Activated CD4-positive, alpha-beta T cell treated with anti-CD3 and anti-CD28 coated beads, Interleukin-2, amount 50 U/mL, for 24 hours (primary cell): ENCODE measurements at places on chromosomes 6 and 20.

- no peak for DNase-seq
These were observed 982.2 kb upstream of the MAP3K7 start for GRCh38 chr6:91569071-91569470.

- no peak for DNase-seq
These were observed 214.7 kb downstream of the BCAS1 start for GRCh38 chr20:53855733-53856132.

- DNase-seq: no peak
These were observed 1.2 kb downstream of the IBTK start for GRCh38 chr6:82246370-82246769.

DNA sequence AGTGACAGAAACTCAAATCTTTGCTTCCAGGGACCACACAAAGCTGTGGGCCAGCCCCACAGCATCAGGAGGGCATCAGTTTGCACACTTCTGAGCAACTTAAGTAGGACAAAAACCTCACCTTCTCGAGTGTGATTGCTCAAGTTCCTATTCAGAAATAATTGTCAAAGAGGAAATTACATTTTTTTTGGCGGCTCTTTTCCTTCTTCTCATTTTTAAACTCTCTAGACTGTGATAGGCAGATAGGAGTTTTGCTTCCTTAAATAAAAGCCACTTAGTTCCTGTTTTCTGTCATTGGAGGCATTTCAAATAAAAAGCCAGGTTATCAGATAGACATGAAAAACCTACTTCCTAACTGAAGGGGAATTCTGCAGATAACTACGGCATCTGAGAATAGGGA is 11.2 kb upstream of the TAGAP start:
- no peak for DNase-seq

DNA sequence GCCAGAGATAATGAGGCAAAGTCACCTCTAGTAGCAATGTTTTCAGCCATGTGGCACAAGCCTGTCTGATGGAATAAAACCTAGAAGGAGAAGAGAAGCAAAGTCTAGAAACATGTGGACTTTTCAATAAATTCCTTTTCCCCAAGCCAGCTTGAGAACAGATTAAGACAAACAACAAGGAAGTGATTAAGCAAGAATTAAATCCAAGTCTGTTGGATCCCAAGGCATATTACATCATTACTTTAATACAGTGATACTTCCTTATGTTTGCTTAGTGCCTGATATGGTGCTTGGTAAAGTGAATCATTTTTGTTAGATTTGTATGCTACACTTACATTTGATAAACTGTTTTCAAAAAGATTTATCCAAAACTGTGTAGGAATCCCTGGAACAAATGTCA is 260.3 kb upstream of the FAM83B start:
- no peak for DNase-seq

DNA sequence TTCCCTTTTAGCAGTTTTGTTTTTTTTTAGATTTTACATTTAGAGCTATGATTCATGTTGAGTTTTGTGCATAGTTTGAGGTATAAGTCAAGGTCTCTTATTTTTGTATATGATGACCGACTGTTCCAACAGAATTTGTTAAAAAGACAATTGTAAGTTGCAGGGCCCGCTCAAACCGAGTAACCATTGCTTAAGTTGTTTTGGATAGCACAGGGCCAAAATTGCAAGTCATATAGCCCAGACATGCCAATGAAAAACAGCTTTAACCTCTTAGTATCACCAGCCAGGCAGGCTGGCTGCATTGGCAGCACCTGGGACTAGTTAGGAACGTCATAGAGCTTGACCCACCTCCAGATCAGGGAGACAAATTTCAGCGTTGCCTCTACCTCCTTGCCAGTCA is 47.3 kb downstream of the PFDN4 start:
- DNase-seq: no peak

GRCh38 chr6:35093783-35094182 is 47.4 kb downstream of the TCP11 start:
- DNase-seq: no peak

DNA sequence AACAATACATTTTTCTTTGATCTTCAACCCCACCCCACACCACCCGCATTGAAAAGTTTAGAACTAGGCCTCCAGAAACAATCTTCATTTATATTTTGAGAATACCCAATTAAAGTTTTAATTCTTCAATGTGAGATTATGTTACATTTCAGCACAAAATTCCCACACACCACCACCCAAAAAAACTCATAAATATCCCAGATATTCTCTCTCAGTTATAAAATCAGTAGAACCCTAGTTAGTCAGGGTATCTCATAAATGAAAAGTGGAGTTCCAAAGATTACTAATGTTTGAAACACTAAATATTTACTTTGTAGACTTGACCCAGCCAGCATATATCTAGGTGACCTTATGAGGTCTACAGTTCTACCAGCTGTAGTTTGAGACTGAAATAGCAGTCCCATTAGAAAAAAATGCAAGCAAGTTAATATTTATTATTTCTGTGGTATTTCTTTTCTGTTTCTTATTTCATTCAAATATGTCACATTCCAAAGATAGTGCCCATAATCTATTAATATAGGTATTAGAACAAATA is 371.0 kb downstream of the TENT5A start:
- no peak for DNase-seq

- no peak for DNase-seq
These were observed 11.3 kb downstream of the BHLHE23 start for GRCh38 chr20:62995481-62995880.

DNA sequence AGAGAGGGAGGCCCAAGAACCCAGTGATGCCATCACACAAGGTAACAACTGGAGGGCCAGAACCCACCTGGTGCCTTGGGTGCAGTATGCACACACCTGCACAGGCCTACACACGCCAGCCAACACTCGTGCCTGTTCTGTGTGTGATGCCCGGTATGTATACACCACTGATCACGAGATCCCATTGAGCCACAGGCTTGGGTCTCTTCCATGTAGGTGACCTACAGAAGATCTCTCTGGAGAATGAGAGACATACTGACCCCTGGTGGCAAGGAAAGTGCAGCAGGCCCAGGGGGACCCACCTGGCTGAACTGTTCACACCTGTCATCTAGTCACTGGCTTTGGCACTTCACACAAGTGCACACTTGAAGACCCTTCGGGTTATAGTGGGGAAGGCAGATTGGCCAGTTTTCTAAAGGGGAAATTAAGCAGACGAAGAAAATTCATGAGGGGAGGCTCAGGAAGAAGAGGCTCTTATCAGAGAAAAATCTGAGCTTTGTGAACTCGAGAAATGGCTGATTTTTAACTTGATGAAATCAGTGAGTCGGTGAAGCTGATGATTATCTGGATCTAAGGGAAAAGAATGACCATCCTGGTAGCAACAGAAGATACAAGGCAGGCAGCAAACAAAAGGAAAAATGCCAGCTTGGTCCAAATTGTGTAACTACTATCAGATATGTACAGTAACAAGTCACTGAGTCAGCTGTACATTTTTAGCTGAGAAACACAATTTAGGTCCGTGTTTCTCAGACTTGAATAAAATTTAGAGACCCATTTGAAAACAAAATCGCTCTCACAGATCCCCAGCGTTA is 69.1 kb upstream of the PBOV1 start:
- peak; percentile 7 for DNase-seq

GRCh38 chr6:117404548-117404947 is 21.2 kb downstream of the ROS1 start:
- no peak for DNase-seq

GRCh38 chr20:23406880-23407279 is 14.4 kb downstream of the NAPB start:
- DNase-seq: no peak

GRCh38 chr6:89566930-89567629 is 71.5 kb downstream of the LYRM2 start:
- no peak for DNase-seq
